ENCODE measurements at places on chromosomes 12 and 14.

GRCh38 chr12:6963016-6963731, 7.3 kb downstream of the PHB2 start:
- DNase-seq, result no peak

- no peak for DNase-seq
Observed at GRCh38 chr12:111057701-111058425, 137.5 kb upstream of the MYL2 start.

- DNase-seq, result no peak
Observed at GRCh38 chr12:106588771-106589170, 6.0 kb downstream of the RFX4 start.

- DNase-seq, result no peak
Observed at GRCh38 chr12:24903329-24904088, 45.4 kb downstream of the BCAT1 start.

DNA sequence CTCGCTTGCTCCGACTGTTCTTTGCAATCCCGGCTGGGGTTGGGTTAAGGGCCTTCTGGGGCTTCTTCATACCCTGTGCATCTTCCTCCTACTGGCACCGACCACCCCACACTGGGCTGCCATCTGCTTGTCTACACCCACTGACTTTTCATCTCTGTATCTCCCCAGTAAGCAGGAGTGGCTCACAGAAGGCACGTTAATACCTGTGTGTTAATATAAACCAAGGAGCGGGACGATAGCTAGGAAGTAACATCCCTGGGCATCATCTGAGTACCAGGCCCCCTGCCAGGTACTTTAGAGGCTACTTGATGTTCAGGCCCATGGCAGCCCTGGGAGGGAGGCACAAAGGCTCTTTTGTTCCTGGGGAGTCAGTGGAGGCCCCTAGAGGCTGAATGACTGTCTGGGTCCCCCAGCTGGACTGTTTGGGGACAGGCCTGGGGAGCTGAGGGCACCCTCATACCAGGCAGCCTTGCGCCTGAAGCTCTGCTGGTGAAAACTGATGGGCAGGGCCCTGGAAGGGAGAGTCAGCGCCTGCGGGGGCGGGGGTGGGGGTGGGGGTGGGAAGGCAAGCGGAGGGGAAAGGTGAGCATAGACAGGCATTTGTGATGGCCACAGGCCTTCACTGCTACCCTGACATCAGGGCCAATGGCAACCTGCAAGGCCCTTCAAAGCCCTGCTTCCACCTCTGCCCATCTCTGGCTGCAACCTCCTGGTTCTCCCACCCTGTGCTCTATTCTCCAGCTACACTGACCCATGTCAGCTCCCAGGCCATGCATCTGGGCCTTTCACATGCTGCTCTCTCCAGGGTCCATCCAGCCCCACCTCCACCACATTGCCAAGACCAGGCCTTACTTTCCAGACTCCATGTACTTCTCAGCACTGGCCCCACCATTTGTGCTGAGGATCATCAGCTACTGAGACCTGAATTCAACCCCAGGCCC, 34.2 kb upstream of the DEGS2 start:
- no peak for DNase-seq

DNA sequence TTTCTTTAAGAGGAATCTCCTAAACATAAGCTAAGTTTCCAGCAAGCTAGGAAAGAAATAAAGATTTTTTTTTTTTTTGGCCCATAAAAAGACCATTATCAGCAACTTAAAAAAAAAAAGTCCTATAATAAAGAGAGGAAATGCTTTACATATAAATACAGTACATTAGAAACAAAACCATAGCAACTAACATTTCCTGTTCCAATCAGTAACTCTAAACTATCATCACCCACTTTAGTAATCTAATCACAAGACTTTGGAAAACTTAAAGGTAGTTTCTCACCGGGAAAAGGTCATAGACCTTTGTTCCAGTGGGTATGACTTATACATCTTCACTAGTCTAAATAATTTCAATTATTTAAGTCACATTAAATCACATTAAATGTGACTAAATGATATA, 11.1 kb downstream of the SPTSSA start:
- DNase-seq, result no peak

DNA sequence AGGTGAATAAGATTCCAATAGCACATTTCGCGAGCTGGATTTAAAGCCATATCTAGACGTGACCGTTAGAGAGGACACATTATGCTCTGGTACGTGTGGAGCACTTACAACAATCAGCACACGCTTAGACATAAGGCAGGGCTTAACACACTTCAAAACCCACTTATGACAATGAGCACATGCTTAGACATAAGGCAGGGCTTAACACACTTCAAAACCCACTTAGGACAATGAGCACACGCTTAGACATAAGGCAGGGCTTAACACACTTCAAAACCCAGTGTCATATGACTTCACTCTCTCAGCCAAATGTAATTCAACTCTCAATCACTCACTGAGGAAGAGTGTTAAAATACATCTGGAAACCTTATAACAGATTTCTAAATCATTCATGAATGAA, 11.2 kb upstream of the PLD4 start:
- no peak for DNase-seq

- no peak for DNase-seq
Observed at GRCh38 chr12:107929436-107929835, 154.9 kb downstream of the ASCL4 start.

GRCh38 chr14:49250109-49250508, 336.1 kb downstream of the RPS29 start:
- DNase-seq, result no peak

GRCh38 chr12:19757317-19757877, 318.1 kb downstream of the AEBP2 start:
- no peak for DNase-seq

GRCh38 chr14:101731187-101732080, 30.1 kb upstream of the PPP2R5C start:
- DNase-seq, result peak; percentile 49

DNA sequence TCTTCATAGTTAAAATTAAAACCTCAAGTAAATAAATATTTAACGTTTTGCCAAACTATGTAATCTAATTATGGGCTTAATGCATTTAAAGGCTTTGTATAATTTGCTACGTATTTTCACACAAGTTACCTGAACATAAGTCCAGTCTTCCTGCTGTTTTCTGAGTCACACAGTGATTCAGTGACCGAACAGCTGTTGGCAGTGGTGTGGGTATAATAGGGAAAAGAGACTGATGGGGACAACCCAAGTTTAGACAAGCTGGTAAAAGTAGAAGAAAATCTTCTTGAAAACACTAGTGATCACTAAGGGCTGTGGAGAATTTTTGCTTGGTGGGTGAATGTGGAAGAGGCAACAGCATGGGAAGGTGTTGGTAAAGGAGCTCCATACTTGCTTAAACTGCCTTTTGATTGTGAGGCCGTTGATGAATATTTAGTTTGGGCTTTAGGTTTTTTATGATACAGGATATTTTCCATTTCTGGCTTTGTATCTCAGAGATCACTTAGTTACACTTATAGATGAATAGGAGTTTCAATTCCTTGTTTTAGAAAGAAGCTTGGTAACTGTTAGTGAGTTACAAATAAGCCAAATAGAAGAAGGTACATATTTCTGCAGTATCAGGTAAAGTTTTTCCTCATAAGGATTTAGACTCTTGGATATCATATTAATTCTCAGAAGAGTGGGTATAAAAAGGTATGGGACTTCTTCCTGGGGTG, 23.9 kb downstream of the LRRK2 start:
- no peak for DNase-seq

DNA sequence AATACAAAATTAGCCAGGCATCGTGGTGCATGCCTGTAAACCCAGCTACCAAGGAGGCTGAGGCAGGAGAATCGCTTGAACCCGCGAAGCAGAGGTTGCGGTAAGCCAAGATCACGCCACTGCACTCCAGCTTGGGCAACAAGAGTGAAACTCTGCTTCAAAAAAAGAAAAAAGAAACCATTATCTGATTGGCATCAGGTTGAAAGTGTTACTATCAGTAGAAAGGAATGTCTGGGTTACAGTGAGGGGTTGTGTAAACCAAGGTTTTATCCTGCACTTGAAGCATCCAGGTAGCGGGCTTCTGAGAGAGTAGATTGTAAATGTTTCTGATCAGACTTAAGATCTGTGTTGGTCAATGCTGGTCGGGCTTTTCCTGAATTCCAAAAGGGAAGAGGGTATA, 14.1 kb upstream of the OXA1L start:
- DNase-seq, result no peak

DNA sequence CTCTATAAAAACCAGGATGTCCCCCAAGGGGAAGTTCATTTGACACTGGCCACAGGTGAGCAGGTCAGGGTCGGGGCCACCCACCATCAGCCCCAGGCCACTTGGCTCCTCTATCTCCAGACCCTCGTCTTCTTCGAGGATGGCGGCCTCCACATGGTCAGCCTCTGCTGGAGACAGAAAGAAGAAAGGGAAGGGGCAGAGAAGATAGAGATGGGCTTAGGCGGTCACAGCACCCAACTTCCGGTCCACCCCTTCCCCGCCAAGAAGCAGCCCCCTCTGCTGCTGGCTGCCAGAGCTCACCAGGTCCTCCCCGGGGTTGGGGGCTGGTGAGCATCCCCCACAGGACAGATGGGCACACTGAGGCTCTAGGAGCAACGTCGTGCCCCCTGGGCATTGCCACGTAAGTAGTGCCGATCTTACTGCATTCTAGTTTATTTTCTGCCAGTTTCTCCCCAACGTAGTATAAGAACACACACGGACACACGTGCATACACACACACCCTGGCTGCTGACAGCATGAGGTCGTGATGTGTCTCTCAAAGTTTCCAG, 14.2 kb downstream of the BCL11B start:
- no peak for DNase-seq

GRCh38 chr12:121806009-121806545, 2.3 kb downstream of the SETD1B start:
- no peak for DNase-seq

- DNase-seq, result no peak
Observed at GRCh38 chr14:73754911-73755360, 40.8 kb upstream of the PNMA1 start.

- DNase-seq, result no peak
Observed at GRCh38 chr12:117985182-117985581, 16.4 kb upstream of the KSR2 start.

DNA sequence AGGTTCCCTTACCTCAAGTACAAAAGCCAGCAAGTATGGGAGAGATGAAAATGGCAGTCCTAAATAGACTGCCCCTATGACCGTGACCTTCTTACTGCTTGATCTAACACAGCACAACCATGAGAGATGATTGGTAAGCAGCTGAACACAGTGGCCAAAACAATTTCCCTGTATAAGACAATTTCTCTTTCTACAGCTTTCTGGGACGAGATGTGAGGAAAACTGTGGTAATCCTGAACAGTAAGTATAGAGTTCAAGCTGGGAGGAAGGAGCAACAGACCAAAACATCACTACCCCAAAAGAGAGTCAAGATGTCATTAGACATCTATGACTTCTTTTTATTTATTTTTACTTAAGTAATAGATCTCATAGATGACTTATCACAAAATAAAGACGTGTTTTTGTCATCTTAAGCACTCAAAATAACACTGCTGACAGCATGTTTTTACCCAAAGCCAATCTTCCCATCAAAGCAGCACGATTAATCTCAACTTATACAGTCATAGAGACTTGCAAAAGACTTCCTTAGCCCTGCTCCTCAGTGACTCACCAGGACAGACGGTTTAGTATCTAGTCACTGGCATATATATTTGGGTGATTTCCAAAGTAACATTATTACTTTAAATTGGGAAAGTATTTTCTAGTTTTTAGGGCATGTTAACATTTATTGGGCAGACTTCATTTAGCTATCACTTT, 3.7 kb downstream of the TMEM52B start:
- DNase-seq, result no peak

DNA sequence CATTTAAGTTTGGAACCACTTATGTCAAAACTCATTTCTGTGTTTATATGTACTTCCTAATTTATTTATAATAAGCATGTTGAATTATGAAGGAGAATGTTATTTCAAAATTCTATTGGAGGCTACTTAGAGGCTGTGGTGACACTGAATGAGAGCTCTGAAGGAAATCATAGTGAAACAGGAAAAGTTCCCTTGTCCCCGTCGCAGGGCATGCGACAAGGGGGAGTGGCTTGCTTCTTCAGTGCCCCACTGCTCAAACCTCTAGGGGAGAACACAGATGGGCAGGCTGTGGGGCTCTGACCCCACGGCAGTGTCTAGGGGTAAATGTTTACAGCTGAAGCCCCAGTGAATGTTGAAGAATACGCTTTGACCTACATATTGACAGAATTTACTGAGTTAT, 261.9 kb downstream of the RAD51B start:
- DNase-seq, result no peak

DNA sequence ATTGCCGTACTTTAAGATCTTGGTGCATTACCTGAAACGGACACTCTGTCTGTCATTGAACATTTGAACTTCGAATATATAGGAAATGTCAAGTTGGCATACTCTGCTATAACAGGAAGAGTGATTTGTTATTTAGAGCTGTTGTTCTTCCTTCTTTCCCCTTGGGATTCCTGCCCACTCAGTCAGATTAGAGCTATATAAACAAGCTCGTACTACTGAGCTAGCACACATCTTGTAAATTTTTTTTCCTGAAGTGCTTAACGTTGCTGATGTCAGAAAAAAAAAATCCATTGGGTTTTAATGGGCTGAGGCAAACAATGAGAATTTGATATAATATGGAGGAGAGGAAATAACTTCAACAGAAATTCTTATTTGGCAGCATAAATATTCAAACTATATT, 26.8 kb downstream of the RGS6 start:
- DNase-seq, result no peak

GRCh38 chr14:85546390-85546789, 16.4 kb downstream of the FLRT2 start:
- DNase-seq, result no peak

GRCh38 chr14:26286081-26286912, 311.5 kb downstream of the NOVA1 start:
- no peak for DNase-seq

- no peak for DNase-seq
Observed at GRCh38 chr14:35297706-35298105, 5.5 kb downstream of the PSMA6 start.

- DNase-seq, result no peak
Observed at GRCh38 chr12:38823314-38823713, 82.1 kb downstream of the CPNE8 start.

GRCh38 chr12:29756741-29757390, 26.9 kb downstream of the TMTC1 start:
- no peak for DNase-seq

- DNase-seq, result no peak
Observed at GRCh38 chr14:53599221-53599945, 357.2 kb downstream of the BMP4 start.

DNA sequence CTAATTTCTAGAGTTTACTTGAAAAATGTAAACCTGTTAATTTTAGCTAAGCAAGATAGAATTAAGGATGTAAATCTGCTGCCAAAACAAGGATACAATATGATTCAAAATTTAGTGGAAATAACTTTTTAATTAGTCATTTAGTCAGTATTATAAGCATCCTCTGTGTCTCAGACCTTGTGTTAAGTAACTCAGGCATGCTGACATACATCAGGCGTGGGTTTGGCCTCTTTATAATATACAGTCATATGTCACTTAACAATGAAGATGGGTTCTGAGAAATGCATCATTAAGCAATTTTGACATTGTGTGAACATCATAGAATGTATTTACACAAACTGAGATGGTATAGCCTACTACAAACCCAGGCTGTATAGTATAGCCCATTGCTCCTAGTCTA, 386.9 kb downstream of the ZFP36L1 start:
- no peak for DNase-seq

GRCh38 chr12:52906191-52906601, 1.3 kb upstream of the KRT8 start:
- no peak for DNase-seq
